HCT116 (cell line): ENCODE measurements at places on chromosomes 3 and 15. TPM values are rescaled to one million over a fixed set of nuclear protein-coding genes. Genes with fewer than 3 reads are reported as not detected.

Gene BUB1B
- 92.9 TPM for total RNA-seq

Gene RHOV
- 6.0 TPM for total RNA-seq

Gene CPN2
- not detected for total RNA-seq

DNA sequence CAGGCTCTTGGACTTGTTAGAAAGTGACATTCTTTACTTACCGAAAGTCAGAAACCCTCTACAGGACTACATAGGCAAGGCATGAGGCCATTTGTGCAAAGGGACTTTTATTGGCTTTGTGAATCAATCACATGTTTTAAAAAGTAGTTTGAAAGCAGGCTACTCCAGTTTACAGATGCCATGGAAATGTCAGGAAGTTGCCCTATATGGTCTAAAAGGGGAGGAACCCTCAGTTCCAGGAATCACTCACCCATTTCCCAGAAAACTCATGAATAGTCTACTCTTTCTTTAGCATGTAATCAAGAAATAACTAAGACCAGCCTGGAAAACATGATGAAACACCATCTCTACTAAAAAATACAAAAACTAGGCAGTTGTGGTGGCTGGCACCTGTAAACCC, 51.0 kb upstream of the MKRN3 start:
- no peak for DNase-seq
- no peaks in the 10 kb centered on the region for H3K4me1 ChIP-seq
- no peak overlapping the region for H3K27ac ChIP-seq
- H3K36me3 ChIP-seq = no peaks in the 10 kb centered on the region
- H3K4me3 ChIP-seq = no peak overlapping the region

DNA sequence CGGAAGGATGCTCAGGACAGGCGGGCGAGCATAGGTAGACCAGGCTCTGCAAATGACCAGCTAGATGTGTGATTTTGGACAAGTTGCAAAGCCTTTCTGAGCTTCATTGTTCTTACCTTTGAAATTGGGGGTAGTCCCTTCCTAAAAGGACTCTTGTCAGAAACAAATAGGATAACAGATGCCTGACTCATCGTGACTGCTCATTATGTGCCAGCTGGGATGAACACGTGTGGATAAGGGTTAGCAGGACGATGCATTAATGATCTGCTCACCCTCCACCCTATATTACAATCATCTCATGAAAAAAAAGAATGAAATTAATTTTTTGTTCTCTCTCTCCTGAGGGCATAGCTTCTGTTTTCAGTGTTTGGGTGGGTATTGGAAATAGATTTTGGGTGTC, 223.4 kb downstream of the NR2F2 start:
- peaks cover 47% of the 10 kb centered on the region for H3K27me3 ChIP-seq
- H3K4me3 ChIP-seq = no peak overlapping the region
- no peak overlapping the region for H3K27ac ChIP-seq
- DNase-seq = no peak
